ENCODE measurements at places on chromosomes 3 and 15.

DNA sequence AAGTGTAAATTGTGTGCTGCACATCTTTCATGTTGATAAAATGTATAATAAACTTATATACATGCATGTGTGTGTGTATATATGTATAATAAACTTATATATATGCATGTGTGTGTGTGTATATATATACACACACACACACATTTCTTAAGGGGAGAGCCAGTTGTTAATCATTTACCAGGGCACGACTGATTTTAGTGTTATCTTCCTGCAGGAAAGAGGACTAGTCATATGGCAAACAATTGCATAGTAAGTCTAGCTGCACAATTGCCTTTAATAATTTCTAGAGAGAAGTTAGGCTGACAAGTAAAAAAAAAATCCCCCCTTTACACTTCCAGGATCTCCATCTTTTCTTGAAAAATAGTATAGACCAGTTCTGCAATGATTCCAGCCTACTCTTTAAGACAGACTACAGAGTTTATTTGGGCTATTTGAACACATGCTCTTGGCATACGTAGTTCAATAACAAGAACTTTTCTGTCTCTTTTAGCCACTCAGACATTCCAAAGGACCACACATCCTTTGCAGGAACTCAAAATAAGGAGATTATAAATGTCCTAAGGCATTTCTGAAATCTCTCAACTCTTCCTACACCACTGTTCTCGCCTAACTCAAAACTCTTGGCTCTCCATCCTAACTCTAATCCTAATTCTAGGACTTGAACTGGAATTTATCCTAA, 163.6 kb upstream of the SETMAR start:
- no peak for DNase-seq

DNA sequence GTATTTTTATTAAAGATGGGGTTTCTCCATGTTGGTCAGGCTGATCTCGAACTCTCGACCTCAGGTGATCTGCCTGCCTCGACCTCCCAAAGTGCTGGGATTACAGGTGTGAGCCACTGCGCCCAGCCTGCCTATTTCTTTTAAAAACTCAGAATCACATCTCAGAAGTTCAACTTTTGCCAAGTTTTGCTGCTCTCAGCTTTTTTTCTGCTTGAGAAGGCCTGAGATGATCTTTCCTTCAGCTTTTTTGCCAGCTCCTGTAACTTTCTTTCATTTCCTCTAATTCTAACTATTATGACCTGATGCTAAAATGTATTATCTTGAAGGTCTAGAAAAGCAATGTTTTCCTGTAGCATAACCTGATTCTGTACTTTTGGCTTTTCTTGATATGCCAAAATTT, 9.6 kb upstream of the EHHADH start:
- DNase-seq: no peak

- no peak for DNase-seq
Observed at GRCh38 chr3:66335671-66336070, 114.9 kb downstream of the SLC25A26 start.

DNA sequence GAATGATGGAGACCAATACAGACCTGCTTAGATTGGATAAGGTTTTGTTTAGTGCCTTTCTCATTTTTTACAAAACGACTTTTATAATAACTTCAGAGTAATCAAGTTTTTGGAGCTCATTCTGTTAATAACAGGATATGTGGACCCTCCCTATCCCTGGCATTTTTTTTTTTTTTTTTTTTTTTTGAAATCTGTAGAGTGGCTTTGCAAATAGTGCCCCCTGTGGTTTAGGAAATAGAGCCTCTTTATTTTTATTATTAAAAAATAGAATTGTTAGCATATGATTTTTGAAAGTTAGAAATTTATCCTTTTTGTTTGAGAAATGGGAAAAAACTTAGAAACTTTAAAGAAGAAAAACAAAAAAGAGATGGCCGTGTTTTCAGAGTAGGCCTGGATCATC, 11.4 kb downstream of the SKIL start:
- no peak for DNase-seq

DNA sequence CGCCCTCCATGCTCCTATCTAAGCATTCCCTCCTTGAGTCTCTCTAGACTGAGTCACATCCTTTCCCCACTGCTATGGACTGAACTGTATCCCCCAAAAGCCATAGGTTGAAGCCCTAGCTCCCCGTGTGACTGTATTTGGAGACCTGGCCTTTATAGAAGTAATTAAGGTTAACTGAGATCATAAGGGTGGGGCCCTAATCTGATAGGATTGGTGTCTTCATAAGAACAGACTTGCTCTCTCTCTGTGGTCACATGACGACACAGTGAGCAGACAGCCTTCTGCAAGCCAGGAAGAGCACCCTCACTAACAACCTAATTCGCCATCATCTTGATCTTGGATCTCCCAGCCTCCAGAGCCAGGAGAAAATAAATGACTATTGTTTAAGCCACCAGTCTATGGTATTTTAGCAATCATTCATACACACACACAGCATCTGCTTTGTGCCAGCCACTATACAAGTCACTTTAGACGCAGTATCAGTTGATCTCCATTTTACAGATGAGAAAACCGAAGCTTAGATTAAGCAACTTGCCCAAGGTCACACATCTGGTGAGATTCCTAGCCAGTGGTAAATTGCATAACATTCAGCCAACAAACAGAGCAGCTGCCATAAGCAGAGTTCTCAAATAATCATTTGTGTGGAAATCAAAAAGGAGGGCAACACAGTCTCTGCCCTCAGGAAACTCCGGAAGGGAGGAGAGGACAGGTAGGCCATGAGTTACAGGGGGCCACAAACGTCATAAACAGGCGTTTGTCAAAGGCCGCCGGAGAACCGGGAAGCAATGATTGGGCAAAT, 66.3 kb upstream of the HES1 start:
- peak; percentile 25 for DNase-seq

DNA sequence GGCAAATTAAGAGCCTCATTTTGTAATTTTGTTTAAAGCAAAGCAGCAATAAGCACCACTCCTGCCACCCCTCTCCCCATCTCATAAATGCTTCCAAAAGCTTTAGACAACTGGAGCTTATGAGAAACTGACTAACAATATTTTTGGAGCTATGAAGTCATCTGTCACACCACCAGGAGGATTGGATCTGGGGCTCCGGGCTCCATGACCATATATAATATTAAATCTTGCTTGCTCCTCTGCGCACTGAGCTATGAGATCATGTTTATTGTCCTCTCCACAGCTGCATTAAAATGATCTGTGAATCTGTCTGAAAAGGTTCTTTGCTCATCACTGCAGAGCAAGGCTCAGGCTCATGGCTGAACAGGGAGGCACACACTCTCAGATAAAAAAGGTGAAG, 323.7 kb downstream of the ZNF621 start:
- DNase-seq: no peak

GRCh38 chr3:9331171-9331570, 31.7 kb upstream of the THUMPD3 start:
- no peak for DNase-seq

DNA sequence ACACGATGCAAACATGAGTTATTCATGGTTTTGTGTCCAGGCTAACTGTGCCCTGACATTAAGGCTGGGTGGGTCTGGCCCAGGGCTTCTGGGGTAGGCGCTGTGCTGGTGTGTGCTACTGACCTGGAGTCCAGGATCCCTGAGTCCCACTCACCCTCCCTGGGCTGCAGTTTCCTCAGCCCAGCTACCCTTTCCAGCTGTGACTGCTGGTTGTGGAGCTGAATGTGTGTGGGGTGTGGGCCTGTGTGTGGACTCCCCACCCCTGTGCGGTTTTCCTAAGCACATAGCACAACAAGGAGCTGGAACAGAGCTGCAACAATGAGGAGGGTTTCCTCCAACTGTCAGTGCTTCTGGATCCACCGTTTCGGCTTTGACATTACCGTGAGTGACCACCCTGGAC, 38.0 kb downstream of the SMAD3 start:
- no peak for DNase-seq

GRCh38 chr3:94643400-94643799, 580.5 kb downstream of the NSUN3 start:
- DNase-seq: no peak

GRCh38 chr3:71074423-71074822, 509.1 kb downstream of the FOXP1 start:
- no peak for DNase-seq

DNA sequence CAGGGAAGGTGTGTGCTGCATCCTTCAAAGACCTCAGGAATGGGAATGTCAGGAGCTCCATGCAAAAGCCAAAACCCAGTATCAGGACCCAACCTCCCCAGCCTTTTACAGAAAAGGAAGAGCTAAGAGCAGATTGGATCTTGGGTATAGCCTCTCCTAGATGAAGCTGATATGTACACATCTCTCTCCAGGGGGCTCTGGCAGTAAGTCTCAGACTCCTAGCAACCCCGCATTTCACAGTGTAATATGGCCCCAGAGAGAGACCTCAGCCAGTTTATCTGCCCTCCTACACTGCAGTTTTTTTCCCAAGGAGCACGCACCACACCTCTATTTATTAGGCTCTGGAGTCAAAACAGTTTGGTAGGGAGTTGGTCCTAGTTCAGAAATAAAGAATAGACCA, 88.2 kb downstream of the RBPMS2 start:
- DNase-seq: no peak

DNA sequence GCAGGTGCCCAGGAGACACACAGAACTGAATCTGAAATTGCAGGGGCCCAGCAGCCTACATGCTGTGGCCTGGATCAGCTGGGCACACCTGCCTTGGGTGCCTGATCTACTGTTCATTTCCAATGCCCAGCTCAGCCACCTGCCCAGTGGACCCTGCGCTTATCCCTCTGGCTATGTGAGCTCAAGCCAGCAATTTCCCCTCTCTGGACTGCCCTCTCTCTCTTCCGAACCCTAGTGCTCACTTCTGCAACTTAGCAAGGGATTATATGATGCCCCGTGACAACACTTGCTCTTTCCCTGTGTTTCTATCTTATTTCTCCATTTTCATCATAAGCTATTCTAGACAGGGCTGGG, 276.0 kb downstream of the UACA start:
- no peak for DNase-seq

GRCh38 chr3:39133093-39133490, 20.3 kb downstream of the CSRNP1 start:
- no peak for DNase-seq

- peak; percentile 79 for DNase-seq
Observed at GRCh38 chr3:181709537-181710279, 2.0 kb upstream of the SOX2 start.
